ENCODE measurements at places on chromosomes 7 and 10.

GRCh38 chr10:43407148-43407575, 1.8 kb downstream of the HNRNPF start:
- peak; percentile 35 for DNase-seq

- DNase-seq, result no peak
These were observed 68.1 kb downstream of the LYZL1 start for GRCh38 chr10:29356931-29357330.

DNA sequence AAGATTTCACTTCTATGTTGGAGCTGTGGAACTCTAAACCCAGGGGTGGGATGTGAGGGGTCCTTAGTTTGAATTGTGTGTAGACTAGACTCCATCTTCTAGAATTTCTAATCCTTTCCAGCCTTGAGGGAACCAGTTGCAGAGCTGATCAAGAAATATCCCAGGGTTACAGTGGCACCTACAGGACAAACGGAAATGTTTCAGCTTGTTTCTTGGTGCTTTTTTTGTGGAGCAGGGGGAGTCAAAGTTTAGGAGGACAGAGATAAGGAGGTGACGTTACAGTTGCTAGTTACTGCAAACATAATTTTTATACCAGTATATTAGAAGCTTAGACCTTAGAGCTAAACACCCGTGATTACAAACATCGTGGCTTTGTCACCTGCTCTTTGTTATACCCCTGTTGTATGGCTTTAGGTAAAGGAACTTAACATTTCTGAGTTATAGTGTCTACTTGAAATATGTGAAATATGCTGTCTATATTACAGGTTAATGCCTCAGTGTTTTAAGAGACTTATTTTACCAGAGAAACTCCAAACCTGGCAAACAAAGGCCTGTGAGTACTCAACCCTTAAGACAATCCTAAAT, 84.5 kb upstream of the DYNC1I1 start:
- DNase-seq, result no peak

GRCh38 chr7:8094164-8095140, 125.9 kb downstream of the GLCCI1 start:
- no peak for DNase-seq

GRCh38 chr10:122746408-122746807, 46.8 kb upstream of the C10orf120 start:
- no peak for DNase-seq

DNA sequence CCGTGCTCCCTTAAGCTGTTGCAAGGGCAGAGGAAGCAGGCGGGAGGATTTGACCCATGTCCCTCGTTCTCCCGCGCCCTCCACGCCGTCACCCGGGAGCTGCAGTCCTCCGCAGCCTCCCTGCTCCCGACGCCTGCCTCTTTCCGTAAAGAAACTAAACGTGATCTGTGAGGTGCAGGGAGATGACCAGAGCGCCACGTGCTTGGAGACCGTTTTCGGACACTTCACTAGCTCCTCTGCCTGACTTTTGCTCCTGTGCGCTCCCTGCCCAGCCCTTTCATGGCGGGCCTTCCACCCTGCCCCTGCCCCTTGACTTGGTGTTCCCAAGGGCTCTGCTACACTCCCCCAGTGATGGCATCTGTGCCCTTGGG, 171.2 kb downstream of the LSM5 start:
- no peak for DNase-seq

DNA sequence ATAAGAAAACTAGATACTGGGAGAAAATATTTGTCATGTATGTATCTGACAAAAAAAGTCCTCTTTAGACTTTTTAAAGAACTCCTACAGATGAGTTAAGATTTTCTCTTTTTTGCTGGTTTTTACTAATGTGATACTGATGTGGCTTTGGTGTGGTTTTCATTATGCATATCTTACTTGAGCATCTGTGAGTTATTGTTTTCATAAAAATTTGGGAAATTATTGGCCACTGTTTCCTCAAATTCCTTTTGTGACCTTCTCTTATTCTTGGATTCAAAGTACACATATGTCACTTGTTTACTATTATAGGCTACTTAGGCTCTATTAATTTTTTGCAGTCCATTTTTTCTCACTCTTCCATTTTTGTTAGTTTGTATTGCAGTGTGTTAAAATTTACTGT, 89.0 kb downstream of the PPP1R9A start:
- no peak for DNase-seq

- DNase-seq, result no peak
These were observed 38.5 kb downstream of the COL1A2 start for GRCh38 chr7:94433224-94433623.

DNA sequence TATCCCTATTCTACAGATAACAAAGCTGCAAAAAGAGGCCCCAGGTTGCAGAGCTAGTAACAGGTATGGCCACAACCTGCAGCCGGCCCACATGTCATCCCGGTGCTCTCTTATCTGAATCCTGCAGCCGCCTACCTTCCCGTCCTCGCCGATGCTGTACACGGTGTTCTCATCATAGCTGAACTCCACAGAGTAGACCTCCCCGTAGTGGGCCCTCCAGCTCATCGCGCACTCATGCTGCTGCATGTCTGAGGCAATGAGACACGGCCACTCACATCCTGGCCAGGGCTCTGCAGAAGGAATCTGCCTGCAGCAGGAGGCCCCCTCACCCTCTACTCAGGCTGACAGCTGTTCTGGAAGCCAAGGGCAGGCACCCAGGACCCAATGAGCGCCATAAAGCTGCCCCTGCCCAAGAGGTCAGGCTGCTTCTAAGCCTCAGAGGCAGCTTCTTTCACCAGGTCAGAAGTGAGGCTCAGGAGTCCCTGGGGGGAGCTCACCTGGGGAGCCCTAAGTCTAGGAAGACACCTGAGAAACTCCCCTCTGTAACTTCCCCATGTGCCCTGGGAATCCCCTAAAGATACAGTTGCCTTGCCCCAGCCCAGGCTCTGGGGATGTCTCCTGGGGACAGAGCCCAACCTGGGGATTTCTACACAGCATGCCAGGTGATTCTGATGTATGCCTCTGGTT, 17.9 kb upstream of the CYREN start:
- DNase-seq, result peak; percentile 16

GRCh38 chr7:96136600-96137239, 185.2 kb downstream of the SLC25A13 start:
- no peak for DNase-seq

DNA sequence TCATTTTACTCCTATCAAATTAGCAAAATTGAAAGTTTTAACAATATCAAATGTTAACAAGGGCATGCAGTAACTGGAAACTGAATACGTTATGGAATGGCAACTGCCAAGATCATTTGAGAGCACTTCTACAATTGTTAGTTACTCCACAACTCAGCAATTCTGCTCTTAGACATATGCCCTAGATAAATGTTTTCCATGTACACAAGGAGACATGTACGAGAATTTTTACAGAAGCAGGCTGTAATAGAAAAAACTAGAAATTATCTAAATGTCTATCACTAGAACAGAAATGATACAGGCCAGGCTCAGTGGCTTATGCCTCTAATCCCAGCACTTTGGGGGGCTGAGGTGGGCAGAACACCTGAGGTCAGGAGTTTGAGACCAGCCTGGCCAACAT, 7.0 kb downstream of the PSAP start:
- DNase-seq, result no peak

- DNase-seq, result no peak
These were observed 29.6 kb downstream of the STAM start for GRCh38 chr10:17673471-17674061.

DNA sequence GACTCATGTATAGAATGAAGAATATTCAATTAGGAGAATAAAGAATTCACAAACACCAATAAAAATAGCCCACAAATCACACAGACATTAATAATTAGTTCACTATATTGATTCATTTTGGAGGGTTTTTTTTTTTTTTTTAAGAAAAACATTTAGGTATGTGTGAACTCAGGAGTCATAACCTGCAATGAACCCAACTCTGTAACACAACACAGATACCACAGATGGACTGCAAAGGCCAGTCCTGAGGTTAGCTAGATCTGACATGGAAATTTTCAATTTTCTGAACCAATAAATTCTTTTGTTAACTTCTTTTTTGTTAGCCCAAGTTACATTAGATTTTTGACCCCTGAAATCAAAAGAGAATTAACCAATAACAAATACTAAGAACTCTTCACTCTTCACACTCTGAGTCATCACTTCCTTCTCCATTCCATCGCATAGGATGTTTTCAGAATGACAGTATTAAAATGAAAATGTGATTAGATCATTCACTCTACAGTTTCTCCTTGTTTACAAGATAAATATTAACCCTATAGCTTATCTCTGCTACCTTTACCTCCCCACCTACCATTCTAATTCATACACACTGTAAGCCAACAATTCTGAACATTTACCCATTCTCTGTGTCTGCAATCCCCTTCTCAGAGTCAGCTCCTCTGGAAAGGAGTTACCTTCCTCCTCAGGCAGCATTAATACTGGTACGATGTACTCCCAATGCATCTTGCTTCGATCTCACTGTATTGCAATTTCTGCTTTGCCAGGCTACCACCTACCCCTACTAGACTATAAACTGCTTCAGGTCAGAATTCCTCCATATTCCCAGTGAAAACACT, 141.5 kb downstream of the LRRN3 start:
- no peak for DNase-seq

- no peak for DNase-seq
These were observed 94.4 kb upstream of the FZD1 start for GRCh38 chr7:91169830-91170191.
